ENCODE measurements at places on chromosomes 7 and 10.

DNA sequence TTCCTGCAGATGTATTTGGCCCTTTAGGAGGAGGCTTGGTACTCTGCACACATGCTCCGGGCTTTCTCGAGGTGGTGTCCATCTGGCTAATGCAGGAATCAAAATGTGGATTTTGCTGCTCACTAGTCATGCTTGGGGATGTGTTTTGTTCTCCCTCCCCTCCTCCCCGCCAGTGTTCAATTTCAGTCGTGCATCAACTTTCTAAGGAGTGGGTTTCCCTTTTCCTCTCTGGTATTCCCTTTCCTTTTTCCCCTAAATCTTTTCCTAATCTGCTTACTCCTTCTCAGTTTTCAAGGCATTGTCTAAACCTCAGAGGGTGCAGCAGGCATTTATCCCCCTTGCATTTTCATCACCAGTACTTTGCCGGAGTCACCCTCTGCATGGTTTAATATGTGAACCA is 201.8 kb downstream of the CCDC3 start:
- DNase-seq, result no peak

- no peak for DNase-seq
These were observed 63.2 kb upstream of the CAV2 start for GRCh38 chr7:116436305-116436826.

DNA sequence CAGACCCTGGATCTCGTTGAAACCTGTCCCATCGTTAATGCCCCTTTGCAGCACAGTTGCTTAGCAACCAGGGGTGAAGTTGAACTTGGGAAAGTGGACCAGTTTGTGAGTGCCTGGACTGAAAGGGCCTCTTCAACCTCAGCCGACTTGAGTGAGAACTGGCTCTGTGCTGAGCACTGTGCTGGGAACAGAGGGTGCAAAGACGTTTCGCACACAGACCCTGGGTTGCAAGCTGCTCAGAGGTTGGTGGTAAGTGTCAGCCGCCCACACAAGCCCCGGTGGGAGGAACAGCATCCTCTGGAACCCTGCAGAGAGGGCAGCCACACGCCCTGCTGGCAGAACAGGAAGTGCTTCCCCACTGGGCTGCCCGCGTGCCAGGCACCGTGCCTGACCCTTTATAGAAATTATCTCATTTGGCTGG is 89.2 kb downstream of the CARD11 start:
- no peak for DNase-seq

- DNase-seq, result no peak
These were observed 125.1 kb downstream of the CDH23 start for GRCh38 chr10:71521504-71522441.

DNA sequence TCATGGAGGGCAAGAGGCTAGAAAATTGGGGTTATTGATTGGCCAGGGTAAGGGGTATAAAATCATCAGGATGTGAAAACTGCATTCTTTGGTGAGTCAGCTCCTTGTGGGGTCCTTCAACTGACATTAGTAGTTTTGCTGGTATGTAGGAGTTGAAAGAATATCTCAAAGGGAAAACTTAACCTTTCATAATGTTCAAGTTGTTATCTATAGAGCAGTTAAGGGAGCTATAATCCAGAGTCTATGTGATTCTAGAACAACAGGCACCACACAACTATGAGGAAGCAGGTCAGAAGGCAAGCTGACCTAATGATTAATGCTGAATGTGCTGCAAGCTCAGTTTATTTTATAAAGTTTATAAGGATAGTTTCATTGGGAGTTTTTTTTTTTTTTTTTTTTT is 13.7 kb downstream of the PRPS1L1 start:
- no peak for DNase-seq

DNA sequence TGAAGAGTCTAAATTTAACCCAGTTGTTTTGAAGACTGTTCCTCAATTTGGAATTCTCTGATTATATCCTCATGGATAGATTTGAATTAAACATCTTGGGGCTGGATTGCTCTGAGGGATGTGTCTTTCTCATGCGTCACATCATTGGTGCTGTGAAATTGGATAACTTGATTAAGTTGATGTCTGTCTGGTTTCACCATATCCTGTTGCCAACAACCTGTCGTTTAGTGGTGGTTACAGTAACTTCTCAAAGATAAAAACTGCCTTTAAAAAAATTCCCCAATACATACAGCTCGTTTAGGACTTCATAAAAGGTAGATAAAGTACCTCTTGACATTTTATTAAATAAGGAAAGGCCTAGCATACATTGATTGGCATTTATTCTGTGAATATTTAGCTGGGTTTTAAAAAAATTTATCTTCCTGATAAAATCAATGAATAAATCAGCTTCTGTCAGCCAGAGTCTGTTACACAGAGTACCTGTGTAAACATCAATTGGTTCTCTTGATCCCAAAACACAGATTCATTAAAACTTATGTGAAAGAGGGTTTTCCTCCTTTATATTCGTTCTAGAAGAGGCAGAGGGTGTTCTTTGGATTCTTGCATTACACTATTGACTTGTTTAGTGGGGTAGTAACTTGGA is 10.5 kb downstream of the CRCP start:
- no peak for DNase-seq

Data from NCI-H1930 (cell line).